ENCODE measurements at places on chromosomes 13 and 19.

GRCh38 chr19:39304701-39305571 is 8.7 kb downstream of the IFNL1 start:
- H3K27ac ChIP-seq: no peak overlapping the region
- H3K4me3 ChIP-seq: no peak overlapping the region
- no peaks in the 10 kb centered on the region for H3K36me3 ChIP-seq
- no peak for ATAC-seq

GRCh38 chr19:5923356-5923755 is 9.3 kb downstream of the CAPS start:
- H3K27me3 ChIP-seq: no peaks in the 10 kb centered on the region
- no peak overlapping the region for H3K4me3 ChIP-seq
- H3K4me1 ChIP-seq: peaks cover 20% of the 10 kb centered on the region

GRCh38 chr19:39826311-39826945 is 7.5 kb downstream of the DYRK1B start:
- H3K4me1 ChIP-seq: peaks cover 6% of the 10 kb centered on the region
- no peaks in the 10 kb centered on the region for H3K36me3 ChIP-seq
- no peak overlapping the region for H3K4me3 ChIP-seq
- no peak for ATAC-seq
- H3K27me3 ChIP-seq: no peaks in the 10 kb centered on the region

GRCh38 chr13:110471833-110472162 is 89.7 kb downstream of the RAB20 start:
- H3K4me3 ChIP-seq: no peak overlapping the region
- H3K36me3 ChIP-seq: no peaks in the 10 kb centered on the region
- H3K27ac ChIP-seq: no peak overlapping the region
- H3K27me3 ChIP-seq: no peaks in the 10 kb centered on the region
- H3K4me1 ChIP-seq: no peaks in the 10 kb centered on the region
